ENCODE measurements at places on chromosomes 7 and 10. TPM values are rescaled to one million over a fixed set of nuclear protein-coding genes. Genes with fewer than 3 reads are reported as not detected.

The HMX3 gene
- polyA plus RNA-seq = not detected

The CLCN1 gene
- polyA plus RNA-seq = not detected

The DYNC1I1 gene
- not detected for polyA plus RNA-seq

The ERLIN1 gene
- polyA plus RNA-seq = 8.3 TPM

The NHLRC2 gene
- 3.4 TPM for polyA plus RNA-seq

The RELN gene
- not detected for polyA plus RNA-seq

The CDNF gene
- polyA plus RNA-seq = 2.6 TPM

The EBLN1 gene
- polyA plus RNA-seq = not detected

The ZMIZ2 gene
- polyA plus RNA-seq = 8.1 TPM

The ITGB8 gene
- not detected for polyA plus RNA-seq

The TYW1B gene
- 0.80 TPM for polyA plus RNA-seq

The CPXM2 gene
- not detected for polyA plus RNA-seq

The HKDC1 gene
- 0.97 TPM for polyA plus RNA-seq

The NPSR1 gene
- not detected for polyA plus RNA-seq

The OR2A5 gene
- 0.05 TPM for polyA plus RNA-seq

The SLC26A4 gene
- polyA plus RNA-seq = 0.08 TPM

The PON1 gene
- polyA plus RNA-seq = not detected

The ADAMTS14 gene
- not detected for polyA plus RNA-seq

The FAM180A gene
- polyA plus RNA-seq = not detected

The OIT3 gene
- polyA plus RNA-seq = not detected

The SPDYE16 gene
- polyA plus RNA-seq = not detected

The BAMBI gene
- polyA plus RNA-seq = not detected

The PILRA gene
- 0.35 TPM for polyA plus RNA-seq

The ANKRD30A gene
- polyA plus RNA-seq = not detected

The CRYGN gene
- polyA plus RNA-seq = 0.65 TPM

The KLF14 gene
- not detected for polyA plus RNA-seq

The SPDYE9 gene
- polyA plus RNA-seq = 0.18 TPM

The HOGA1 gene
- not detected for polyA plus RNA-seq

The FANK1 gene
- polyA plus RNA-seq = not detected

The SPRN gene
- polyA plus RNA-seq = 0.39 TPM

The TUBAL3 gene
- not detected for polyA plus RNA-seq

The JCAD gene
- not detected for polyA plus RNA-seq

The PRSS37 gene
- polyA plus RNA-seq = not detected

The DNAJC30 gene
- 13.3 TPM for polyA plus RNA-seq

The KLLN gene
- 0.47 TPM for polyA plus RNA-seq

The NKX6-2 gene
- polyA plus RNA-seq = not detected

The TIMM23B gene
- polyA plus RNA-seq = 9.9 TPM

The MICU1 gene
- polyA plus RNA-seq = 21.4 TPM

The FLNC gene
- 0.01 TPM for polyA plus RNA-seq

The C10orf105 gene
- not detected for polyA plus RNA-seq

The CARD11 gene
- 10.8 TPM for polyA plus RNA-seq

The AGAP9 gene
- polyA plus RNA-seq = 0.09 TPM

The ADAM8 gene
- polyA plus RNA-seq = 9.5 TPM

The DNMBP gene
- 1.1 TPM for polyA plus RNA-seq

The ZNF212 gene
- 8.6 TPM for polyA plus RNA-seq

The DCLRE1C gene
- polyA plus RNA-seq = 20.5 TPM

The C10orf53 gene
- polyA plus RNA-seq = not detected

The PLCE1 gene
- 0.08 TPM for polyA plus RNA-seq
